ENCODE measurements at places on chromosomes 4 and X.

GRCh38 chrX:155876704-155877103 is 4.4 kb upstream of the VAMP7 start:
- no peak for DNase-seq

GRCh38 chr4:1266881-1267763 is 18.2 kb upstream of the CTBP1 start:
- no peak for DNase-seq

- DNase-seq = no peak
These were observed 15.9 kb upstream of the SPARCL1 start for GRCh38 chr4:87545052-87545451.

DNA sequence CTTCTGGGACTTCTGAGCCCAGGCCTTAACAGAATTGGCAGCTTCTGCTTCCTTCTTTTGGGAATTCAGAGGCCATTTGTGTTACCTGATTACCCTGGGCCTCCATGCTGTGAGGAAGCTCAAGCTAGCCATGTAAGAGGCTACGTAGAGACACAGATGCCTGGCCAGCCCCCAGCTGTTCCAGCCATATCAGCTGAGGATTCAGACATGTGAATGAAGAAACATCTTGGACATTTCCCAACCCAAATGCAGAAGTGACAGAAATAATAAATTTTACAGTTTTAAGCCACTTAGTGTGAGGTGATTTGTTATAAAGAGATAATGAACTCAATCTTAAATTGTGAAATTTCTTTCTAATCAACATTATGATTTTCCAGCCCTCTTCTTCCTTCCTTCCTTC is 18.7 kb upstream of the ZNF827 start:
- DNase-seq = no peak

- DNase-seq = no peak
These were observed 41.8 kb downstream of the ADRA2C start for GRCh38 chr4:3807822-3808496.

- no peak for DNase-seq
These were observed 23.5 kb downstream of the INTS6L start for GRCh38 chrX:135543924-135544323.

DNA sequence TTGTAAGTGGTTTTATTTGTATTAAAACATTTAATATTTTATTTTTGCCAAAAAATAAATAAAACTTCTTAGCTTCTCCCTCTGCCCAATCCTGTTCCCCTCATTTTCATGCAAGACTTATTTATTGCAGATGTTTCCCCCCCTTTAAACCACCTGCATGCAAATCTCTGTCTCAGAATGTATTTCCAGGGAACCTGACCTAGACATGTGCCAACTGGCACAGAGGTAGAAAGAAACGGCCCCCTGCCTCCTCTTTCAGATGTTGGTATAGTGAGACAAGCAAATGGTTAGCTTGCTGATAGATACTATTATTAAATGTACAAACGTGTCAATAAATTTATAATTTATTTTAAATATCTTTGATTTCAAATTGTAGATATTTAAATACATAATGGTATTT is 47.1 kb downstream of the KLF3 start:
- no peak for DNase-seq

GRCh38 chr4:150997141-150997540 is 17.9 kb downstream of the LRBA start:
- DNase-seq = no peak

- no peak for DNase-seq
These were observed 1559.6 kb upstream of the IGFBP7 start for GRCh38 chr4:58669783-58670182.

DNA sequence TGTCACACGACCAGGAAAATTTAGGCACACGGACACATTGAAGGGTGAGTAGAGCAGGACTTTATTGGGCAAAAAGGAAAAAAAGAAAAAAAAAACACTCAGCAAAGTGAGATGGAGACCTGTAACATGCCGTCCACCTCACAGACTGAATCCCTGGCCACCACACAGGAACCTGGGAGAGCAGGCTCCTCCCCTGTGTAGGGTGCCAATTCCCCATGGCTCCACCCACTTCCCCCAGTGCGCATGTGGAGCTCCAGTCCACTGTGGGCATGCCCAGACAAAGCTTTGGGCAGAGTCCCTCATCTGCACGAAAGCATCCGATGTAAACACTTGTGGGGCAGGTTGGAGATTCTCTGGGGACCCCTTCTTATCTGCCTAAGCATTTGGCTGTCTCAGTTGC is 23.6 kb upstream of the CBR4 start:
- peak; percentile 77 for DNase-seq

- no peak for DNase-seq
These were observed 99.3 kb upstream of the EGFL6 start for GRCh38 chrX:13469963-13470684.

GRCh38 chr4:98341309-98341708 is 80.1 kb downstream of the RAP1GDS1 start:
- DNase-seq = no peak

DNA sequence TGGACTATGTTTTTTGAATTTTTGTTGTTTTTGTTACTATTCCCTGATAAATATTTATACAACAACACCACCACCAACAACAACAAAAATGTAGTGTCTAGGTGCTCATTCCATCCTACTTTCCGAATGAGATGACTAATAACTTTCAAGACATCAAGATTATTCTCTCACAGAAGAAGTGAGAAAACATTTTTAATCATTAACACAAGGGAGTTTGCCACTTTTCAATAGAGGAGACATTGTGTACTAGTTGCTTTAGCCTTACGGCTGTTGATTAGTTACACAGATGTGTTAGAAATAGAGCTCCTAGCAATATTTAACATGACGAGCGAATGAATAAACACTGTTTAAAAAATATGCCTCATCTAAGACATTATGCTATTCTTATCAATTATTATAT is 898.8 kb downstream of the C4orf33 start:
- DNase-seq = no peak

DNA sequence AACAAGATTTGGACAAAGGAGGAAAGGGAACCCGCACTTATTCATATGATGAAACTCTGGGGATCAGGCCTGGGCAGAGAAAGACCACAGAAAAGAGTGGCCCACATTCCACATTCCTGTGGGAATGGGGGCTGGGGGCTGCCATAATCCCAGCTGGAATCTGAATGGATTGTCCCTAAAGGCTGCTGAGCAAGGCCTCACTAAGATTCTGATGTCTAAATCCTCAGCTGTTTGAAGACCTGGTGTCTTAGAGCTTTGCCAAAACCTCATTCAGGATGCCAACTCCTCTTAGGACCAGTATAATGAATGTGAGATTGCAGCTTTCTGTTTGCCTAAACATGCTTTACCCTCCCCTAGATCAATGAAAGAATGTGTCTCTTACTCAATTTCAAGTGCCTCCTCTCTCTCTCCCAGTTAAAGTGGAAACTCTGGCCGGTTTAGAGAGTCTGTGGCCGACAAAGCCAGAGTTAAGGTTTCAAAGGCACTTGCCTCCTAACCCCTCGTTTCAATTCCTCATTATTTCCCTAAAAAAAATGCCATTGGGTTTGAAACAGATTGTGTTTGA is 33.3 kb upstream of the GPC4 start:
- no peak for DNase-seq

DNA sequence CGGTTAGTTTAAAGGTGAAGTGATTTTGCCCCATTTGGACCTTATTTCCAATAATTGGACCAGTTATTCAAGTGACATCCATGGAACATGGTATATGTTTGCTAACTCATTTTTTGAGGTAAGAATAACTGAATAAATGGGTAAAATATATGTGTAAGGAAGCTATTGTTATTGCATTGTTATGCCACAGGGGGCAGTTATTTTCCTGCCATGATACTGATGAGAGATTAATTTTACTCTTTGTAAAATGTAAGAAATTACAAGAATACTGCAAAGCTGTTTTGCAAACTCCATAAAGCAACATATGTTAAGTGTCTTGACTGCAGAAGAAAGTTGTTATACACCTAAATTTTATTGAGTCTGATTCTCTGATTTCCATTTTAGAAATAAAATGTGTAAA is 114.0 kb downstream of the IL1RAPL1 start:
- no peak for DNase-seq

DNA sequence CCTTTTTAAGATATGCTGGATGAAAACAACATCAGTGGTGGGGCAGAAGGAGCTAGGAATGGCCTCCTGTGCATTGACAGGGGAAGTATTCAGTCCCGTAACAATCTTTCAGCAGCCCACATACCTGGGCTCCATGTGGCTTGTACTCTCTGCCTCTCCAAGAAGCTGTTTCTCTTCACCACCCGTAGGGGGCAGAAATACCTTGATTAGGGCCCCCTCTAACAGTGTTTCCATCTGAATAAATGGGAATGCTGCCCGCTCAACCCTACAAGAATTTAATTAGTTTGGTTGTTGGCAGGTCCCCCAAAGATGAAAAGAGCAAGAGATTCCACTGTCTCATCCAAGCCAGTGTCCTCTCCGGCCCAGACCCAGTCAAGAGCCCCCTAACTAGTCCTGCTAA is 155.2 kb downstream of the SMIM20 start:
- DNase-seq = no peak

DNA sequence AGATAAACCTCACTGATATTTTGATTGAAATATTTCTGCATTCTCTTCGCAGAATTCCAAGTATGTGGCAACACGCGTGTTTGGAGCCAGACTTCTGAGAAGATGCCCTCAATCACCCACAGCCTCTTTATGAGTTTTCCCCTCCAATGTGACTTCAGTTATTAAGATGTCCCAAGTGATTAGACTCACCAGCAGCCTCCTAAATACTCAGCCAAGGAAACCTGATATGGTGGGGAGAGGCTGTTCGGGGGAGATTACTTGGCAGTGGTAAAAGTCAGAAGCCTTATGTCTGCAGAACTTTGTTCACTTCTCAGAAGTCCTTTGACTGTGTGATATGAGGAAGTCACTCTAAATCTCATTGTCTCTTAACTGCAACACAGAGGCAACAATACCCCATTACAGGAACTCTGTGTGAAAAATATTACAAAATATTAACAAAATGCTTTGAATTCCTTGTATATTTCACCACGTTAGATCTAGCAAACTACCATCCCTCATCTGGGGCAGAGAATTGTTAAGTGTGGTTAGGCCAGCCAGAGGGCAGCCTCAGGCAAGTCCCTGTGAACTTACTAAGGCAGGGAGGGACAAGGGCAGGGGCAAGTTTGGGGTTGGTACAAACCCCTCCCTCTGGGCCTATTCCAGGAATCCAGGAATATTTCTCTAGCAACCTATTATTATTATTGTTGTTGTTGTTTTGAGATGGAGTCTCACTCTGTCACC is 151.4 kb upstream of the USP9X start:
- no peak for DNase-seq

DNA sequence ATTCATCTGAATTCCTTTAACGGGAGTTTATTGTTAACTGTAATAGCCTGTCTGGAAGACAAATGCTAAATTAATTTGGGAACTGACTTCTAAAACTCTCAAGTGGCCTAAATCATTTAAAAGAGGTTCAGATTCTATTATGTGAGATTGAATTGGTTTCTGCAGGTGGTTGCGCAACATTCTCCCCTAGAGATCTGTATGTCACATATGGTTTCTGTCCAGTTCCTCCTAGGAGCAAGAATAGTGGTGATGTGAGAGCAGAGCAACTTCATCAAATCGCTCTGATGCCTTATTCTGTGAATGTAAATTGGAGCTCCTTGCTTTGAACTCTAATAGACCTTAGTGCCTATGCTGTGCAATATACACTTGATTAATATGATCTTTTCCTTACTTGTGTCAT is 144.6 kb upstream of the GPR101 start:
- DNase-seq = no peak

DNA sequence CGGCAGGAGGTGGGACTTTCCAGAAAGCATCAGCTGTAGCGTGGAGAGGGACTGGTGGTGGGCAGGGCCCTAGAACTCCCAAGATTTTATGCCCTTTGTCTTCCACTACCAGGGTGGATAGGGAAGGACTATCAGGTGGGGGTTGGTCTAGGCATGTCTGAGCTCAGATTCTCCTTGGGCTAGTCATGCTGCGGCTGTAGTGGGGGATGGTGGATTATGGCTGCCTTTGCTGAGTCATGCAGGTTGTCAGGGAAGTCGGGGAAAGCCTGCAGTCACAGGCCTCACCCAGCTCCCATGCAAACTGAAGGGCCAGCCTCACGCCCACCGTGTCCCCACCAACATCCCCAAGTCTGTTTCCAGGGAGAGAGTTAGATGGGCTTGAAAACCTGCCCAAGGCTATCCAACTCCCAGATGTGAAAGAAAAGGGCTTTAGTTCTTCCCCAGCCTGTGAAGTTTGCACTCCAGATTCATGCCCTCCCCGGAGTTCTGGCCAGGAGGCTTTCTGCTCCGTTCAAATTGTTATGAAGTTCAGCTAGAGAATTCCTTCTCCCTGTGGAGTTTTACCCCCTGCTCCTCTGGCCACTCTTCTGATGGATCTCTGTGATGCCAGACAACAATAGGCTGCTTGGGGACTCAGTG is 13.4 kb upstream of the MEPE start:
- DNase-seq = no peak

- DNase-seq = peak; percentile 20
These were observed 1099.8 kb upstream of the TENM3 start for GRCh38 chr4:181143250-181143854.

- no peak for DNase-seq
These were observed 18.3 kb downstream of the MAGED2 start for GRCh38 chrX:54825716-54826438.

- no peak for DNase-seq
These were observed 178.1 kb upstream of the LEF1 start for GRCh38 chr4:108346818-108347210.

DNA sequence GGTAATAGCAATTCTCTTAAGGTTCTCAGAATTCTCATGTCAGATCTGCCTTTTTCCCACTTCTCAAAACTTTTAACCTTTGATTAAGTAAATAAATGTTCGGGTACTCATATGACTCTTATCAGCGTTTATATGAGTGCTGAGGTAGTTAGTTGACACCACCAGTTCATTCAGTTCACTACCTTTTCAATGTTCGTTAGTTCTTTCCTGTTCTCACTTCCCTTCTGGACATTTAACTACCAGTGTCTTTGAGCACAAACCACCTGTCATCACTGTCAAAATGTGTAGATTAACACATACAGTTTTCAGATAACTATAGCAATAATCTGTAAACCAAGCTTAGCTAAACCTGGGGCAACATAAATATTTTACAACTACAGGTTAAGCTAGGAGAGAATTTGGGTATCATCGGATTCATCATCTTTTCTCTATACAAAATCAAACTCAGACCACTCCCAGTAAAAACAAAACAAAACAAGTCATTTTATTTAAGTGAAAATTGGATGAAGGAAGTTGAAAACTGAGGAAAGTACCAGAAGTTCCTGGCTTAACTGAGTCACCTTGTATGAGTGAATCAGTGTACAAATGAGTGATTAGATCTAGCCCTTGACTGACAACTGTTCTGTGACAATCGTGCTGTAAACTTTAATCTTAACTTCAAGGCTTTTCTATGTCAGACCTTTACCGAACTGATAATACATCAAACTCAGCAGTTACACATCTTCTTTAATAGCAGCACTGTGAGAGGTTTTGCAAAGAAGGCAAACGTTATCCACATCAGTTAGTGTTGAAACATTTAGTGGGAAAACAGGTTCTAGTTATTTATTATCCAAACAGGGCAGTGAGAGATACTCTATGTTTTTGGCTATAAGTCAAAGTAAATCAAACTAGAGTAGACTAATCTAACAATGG is 41.9 kb downstream of the ARHGEF38 start:
- no peak for DNase-seq

- DNase-seq = peak; percentile 5
These were observed 100.1 kb downstream of the CXXC4 start for GRCh38 chr4:104394406-104395167.

- no peak for DNase-seq
These were observed 35.7 kb upstream of the ANK2 start for GRCh38 chr4:113013751-113014150.
